Neural progenitor cell (in vitro differentiated cells): ENCODE measurements at places on chromosomes 1 and 21. TPM values are rescaled to one million over a fixed set of nuclear protein-coding genes. Genes with fewer than 3 reads are reported as not detected.

The SGIP1 gene
- 4.2 and 6.6 TPM in 2 replicates for total RNA-seq

DNA sequence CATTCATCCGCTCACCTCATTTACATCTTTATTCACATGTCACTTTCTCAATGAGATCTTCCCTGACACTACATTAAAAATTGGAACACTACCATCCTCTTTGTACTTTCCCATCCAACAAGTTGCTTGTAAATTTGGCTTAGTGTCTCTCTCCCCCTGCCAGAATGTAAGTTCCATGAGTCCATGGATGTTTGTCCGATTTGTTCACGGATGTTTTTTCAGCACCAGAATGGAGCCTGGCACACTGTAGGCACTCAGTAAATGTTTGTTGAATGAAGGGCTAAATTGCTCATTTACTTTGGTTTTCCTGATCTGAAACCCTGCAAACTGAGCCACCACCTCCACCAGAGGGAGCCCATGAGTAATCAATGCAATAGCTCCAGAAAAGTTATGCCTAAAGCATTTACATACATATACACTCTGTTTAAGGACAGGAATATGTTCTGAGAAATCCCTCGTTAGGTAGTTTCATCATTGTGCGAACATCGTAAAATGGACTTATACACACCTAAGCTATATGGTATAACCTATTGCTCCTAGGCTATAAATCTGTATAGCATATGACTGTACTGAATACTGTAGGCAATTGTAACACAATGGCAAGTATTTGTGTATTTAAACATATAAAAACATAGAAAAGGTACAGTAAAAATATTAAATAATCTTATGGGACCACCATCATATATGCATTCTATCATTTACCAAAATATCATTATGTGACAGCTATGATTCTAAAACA lies 2.8 kb upstream of the EYA3 start:
- DNase-seq = peak; percentile 67

GRCh38 chr1:109151146-109151990 lies 37.5 kb downstream of the ELAPOR1 start:
- peak; percentile 73 for DNase-seq

- DNase-seq = no peak
These were observed 3.3 kb upstream of the AGPAT3 start for GRCh38 chr21:43861706-43862105.

- no peak for DNase-seq
These were observed 9.3 kb downstream of the SAMD11 start for GRCh38 chr1:932776-933602.

The PCP4L1 gene
- total RNA-seq = 0.46 and 0.69 TPM in 2 replicates

DNA sequence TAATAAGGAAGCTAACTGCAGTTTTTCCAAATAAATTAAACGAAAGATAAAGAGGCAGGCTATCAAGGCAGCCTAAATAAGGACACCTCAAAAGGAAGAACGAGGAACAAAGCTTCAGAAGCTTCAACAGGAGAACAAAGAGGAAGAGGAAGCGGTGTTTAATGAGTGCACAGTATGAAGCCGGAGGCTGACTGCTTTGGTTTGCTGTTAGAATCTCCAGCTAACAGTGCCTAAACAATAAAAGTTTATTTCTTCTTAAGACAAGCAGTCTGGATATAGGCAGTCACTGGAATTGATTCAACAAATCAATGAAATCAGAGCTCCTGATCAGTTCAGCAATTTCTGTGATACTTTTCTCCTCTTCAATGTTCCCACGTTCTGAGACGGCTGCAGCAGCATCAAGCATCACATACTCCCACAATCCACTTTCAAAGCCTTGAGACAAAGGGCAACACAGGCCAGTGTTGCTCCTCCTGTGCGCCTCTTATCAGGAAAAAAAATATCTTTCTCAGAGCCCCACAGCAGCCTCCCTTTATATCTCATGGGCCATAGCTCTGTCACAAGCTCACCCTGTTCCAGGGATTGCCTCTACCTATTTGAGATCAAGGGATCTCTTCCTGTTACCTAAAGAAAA lies 365.6 kb upstream of the ST6GALNAC5 start:
- DNase-seq = peak; percentile 84

- no peak for DNase-seq
These were observed 78.8 kb downstream of the GPR161 start for GRCh38 chr1:168057921-168058320.

GRCh38 chr1:8911416-8912309 lies 33.2 kb upstream of the ENO1 start:
- DNase-seq = no peak

The CCDC27 gene
- total RNA-seq = not detected in 2 replicates

The OVAAL gene
- not detected in 2 replicates for total RNA-seq

- DNase-seq = peak; percentile 25
These were observed 8.0 kb upstream of the SIM2 start for GRCh38 chr21:36690628-36691554.

DNA sequence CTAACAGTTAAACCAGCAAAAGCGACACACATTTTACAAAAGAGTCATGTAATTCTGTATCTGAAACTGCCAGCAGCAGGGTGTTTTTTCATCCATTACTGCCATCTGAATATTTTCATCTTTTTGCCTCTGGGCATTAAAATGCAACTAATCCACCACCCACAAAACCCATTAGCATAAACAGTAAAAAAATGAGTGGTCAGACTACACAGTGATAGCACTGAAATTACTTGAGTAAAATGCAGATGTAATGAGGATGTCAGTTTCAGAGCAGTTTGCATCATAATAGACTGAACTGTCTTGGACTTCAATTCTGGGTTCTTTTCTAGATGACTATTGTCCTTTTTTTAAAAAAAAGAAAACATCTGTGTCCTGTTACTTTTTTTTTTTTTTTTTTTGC lies 132.3 kb downstream of the GABPA start:
- DNase-seq = no peak

- DNase-seq = no peak
These were observed 14.4 kb upstream of the MAGI3 start for GRCh38 chr1:113375878-113376277.

GRCh38 chr1:9166289-9167235 lies 37.7 kb upstream of the GPR157 start:
- DNase-seq = no peak

- DNase-seq = no peak
These were observed 32.5 kb downstream of the DHCR24 start for GRCh38 chr1:54854381-54855020.

DNA sequence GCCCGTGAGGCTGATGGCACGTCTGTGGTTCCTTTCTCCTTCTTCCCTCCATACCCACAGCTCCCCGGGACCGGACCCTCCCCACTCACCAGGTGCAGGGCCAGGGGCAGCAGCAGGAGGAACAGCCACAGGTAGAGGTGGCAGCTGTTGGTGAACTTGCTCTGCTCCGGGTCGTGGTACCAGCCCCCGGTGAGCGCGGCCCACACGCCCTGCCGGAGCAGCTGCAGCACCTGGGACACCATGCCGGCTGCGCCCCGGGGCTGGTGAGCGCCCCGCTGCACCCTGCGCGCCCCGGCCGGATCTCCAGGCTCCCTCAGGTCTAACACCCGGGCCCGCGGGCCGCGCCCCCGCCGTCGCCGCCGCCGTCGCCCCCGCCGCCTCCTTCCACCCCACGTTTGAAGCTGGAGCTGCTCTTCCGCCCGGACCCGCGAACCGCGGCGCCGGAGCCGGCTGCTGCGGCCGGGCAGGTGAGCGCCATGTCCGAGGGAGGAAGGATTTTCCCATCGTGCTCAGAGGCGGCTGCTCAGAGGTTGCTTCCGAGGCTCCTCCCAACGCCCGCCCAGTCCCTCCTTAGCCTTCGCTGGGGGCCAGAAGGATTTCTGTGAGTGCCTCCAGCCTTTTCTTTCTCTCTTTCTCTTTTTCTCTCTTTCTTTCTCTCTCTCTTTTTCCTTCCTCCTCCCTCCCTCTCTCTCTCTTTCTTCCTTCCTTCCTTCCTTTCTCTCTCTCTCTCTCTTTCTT lies at the start of gene PCNX2:
PCNX2 (minus strand) TSS at position 489 of the 738 bp plus-strand sequence; CDS start at position 242, 247 bp downstream.
- peak; percentile 85 for DNase-seq

- DNase-seq = no peak
These were observed 12.3 kb downstream of the SGIP1 start for GRCh38 chr1:66546047-66546810.

DNA sequence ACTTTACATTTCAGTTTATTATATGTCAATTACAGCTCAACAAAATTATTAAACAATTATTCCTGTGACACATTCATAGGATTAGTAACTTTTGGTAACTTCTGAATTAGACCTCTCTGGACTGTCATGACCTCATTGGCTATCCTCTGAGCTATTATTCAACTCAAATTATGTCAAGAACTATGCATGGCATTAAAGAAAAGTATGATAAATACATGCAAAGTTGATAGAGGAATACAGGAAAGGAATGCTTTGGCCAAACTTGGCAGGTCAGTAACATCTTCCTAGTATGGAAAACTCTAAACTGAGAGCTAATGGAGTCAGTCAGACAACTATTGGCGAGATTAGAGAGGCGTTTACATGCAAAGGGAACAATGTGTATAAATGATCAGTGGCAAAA lies 158.4 kb downstream of the DUSP10 start:
- no peak for DNase-seq

- DNase-seq = peak; percentile 16
These were observed 59.8 kb upstream of the MUTYH start for GRCh38 chr1:45400049-45400448.

DNA sequence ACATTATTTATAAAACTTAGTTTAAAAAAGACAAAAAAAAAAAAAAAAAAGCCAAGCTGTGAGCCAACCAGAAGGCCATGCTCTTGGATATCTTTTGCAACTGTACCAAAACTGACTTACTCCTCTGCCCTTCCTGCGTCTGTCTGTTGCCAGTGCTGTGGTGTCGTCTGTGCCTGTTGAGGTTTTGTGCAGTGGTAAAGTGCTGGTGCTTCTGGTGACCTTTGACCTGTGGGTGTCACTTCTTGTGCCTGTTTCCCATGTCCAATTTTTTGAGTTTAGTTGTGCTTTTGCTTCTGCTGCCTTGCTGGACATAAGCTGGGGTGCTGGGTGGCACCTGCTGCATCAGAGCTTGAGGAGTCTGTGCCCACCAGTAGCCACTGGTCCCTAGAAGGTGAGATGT lies 41.4 kb downstream of the RNF187 start:
- no peak for DNase-seq

DNA sequence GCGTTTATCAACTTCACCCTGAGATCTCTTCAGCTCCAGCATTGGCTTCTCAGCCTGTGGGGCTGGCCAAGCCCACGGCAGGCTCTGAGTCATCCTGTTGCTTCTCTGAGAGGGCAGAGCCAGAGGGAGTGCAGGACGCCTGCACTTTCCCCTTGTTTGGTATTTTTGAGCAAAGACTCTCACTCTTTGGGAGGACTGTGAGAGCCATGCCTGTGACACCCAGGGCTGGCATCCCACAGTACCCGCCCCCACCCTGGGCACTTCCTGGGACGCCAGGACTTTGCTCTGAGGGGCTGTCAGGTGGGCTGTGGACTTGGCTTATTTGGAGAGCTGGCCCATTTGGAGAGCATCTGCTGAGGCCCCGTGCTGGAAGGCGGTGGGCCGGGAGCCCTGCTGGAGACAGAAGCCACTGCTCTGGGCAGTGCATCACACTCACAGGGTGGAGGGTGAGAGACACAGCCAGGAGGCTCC lies 37.4 kb downstream of the VANGL1 start:
- DNase-seq = no peak

DNA sequence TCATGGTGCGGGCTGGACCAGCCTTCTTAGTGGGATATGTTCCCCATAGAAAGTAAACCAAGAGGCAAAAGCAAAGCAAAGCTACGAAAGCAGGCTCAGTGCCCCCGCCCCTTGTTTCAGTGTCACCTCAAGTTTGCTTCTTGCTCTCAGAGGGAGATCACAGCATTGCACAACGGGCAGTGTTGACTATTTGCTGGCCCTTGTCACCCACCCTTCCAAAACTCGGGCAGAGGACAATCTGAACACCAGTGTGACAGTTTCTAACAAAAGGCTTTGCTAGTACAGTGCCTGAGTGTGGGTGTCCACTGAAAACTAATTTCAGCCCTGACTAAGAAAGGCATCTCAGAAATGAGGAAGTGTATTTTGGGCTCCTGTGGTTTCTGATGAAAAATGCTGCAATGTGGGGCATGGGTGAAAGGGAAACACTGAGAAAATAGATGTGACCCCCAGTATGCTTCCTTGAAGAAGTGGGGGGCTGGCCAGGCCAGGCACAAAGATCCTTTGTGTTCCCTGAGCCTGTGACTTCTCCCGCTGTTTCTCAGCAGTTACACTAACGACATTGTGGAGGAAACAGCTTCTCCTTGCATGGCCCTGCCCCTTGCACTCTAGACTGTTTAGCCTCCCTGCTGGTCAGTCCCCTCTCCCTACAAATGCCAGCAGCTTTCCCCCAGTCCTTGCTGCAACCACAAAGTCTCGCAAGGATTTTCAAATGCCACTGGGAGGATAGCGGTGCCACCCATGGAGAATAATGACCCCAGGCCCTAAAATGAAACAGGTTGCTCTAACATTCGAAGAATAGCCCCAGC lies 33.3 kb upstream of the KCNE1 start:
- peak; percentile 53 for DNase-seq

DNA sequence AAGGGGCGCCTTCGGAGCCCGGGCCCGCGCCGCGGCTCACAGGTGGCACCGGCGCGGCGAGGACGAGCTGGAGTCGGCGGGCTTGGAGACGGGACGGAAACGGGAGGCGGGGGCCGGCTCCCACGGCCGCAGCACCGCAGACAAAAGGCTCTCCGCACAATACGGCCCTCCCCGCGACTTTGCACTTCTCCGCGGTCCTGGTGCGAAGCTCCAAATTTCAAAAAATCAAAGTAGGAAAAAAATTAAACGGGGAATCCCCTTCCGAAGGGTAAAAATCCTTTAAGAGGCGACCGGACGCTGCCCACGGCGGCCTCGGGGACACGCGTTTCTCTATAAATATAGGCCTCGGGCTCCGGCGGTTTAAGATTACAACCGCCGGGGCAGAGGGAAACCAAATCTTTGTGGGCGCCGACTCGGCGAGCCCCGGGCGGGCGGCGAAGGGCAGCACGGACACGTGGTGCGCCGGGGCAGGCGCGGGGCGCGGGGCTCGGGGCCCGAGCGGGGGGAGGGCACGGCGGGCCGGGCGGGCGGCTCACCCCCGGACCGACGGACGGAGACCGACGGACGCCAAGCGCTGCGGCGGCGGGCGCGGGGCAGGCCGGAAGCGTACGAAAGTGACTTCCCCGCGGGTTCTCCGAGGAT lies 453 bp downstream of the PABPC4 start:
- DNase-seq = peak; percentile 76

DNA sequence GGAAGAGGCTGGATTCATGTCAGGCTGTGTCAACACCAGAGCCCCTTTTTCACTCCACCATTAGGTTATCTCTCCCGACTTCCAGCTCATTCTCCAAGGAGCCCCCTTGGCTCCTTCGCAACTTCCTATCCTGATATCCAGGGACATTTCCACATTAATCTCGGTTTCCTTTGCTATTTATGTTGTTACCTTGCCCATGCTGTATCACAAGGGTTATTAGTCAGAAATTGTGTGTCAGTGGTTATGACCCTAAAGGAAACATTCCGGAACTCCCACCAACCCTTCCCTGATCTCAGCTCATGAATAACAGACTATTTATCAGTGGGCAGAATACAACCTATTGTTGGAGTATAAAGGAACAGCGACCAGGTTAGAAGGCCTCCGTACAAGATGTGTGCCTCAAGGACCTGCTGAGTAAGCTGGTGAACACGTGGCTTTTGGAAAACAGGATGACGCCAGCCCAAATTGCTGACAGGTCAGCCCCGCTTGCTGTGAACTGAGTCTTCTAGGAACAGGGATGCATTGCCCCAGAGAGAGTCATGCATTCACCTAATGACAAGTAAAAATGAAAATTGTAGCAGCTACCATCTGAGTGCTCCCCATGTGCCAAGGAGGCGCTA lies 121.5 kb downstream of the PLPP3 start:
- no peak for DNase-seq
